ENCODE measurements at places on chromosomes 2 and 18.

GRCh38 chr18:8758466-8758865 lies 53.1 kb downstream of the MTCL1 start:
- no peak for DNase-seq

DNA sequence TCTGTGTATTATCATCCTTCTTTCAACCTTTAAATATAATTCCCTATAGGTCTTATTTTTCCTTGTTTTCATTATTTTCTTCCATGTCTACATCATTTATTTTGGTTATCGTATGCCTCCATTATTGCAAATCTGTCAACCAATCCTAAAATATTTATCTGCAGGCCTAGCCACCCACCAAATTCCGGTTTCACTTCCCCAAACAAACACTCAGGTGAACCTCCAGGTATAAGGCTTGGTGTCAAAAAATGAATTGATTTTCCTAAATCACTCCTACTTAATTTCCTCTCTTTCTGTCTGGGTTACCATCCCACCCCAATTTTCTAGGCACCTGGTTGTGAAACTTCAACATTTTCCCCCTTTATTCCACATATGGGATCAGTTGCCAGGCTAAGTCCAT lies 111.9 kb upstream of the LINC00305 start:
- no peak for DNase-seq

DNA sequence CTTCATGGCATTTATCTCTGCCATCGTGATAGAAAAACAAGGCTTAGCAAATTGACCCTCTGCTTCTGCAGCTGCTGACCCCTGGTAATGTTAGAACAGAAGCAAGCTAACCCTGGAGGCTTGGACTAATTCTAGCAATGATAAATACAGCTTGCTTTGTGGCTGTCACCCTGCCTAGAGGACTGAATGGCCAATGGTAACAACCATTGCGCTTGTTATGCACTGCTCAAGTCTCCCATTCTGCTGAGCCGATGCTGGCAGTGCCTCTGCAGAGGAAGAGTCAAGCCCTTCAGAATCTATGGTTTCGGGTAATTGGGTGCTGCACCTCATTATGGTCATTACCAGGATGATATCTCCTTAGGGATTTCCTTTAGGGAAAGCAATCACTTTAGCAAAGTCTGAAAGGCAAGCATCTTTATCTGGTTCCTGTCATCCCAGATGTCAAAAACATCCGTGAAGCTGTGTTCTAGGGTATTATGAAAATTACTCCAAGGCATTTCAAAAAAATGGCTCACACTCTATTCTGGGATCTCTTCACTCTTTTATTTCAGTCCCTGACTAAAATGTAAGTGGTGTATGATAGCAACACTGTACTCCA lies 186.8 kb upstream of the DLGAP1 start:
- DNase-seq, result no peak

- no peak for DNase-seq
These were observed 7.9 kb upstream of the CFAP36 start for GRCh38 chr2:55511508-55512124.

DNA sequence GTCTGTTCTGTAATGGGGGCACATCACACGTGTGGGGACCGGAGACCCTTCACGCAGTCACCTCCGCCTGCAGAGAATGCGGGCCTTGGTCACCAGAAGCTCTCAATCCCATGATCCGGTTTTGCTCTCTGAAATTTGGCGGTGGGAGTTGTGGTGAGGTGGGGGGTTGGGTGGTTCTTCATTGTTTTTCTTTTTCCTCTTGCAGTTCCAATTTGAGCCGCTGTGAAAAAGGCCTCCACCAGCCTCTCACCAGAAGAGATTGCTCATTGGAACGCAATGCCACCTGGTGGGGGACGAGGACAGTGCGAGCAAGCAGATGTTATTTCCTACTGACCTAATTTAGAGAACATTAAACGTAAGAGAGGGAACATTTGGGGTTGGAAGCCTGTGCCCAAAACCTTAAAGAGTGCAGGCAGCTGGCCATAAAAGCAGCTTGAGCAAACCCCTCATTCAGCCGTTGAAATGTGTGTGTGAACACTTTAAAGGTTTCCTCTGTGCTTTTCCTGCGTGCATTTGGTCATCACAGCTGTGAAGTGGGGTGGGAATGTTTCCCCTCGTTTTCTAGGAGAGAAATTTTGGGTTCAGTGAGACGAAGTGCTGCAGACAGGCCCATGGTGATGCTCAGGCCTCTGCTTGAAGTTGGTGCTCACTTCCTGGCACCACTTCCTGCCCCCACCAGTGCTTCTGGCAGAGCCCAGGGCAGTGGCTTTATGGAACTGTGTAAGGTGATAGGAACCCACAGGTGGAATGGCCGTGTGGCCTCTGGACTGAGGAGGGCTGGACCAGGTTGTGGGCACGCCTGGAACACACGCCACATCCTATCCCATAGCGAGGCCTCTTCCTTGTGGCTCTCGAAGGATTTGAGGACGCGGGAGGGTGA lies 61.7 kb downstream of the ZCCHC2 start:
- peak; percentile 32 for DNase-seq

GRCh38 chr2:202418511-202418910 lies 42.4 kb downstream of the BMPR2 start:
- no peak for DNase-seq

GRCh38 chr18:30487962-30488361 lies 554.6 kb downstream of the DSC3 start:
- no peak for DNase-seq

DNA sequence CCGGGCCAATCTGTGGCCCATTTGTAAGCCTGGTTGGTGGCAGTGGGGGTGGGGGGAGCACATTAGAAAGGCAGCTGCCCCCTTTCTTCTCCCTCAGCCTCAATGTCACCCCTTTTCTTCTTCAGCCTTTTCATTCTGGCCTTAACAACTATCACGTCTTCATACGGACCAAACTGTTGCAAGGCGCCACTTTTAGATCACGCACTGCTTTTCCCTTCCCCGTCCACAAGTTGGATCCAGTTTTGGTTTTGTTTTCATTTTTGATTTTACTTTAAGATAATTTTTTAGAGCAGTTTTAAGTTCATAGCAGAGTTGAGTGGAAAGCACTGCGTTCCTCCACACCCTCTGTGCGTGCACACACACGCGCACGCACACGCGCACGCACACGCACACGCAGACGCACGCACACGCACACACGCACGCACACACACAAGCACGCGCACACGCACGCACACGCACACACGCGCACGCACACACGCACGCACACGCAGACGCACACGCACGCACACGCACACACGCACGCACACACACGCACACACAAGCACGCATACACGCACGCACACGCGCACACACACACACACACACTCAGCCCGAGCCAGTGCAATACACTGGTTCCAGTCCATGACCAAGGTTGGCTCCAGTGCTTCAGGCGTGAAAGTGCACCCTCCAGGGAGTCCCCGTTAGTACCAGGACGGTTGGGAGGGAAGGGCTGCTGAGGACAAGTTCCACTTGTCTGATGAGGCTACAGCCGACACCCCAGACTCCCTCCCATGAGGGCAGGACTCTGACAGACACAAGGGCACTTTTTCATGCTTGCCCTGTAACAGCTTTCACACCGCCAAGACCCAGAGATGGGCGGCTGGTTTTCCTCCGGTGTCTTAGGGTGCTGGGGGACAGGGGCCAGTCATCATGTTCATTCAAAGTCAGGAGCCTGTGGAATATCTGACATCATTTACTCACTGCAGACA lies 22.4 kb downstream of the FBLN7 start:
- DNase-seq, result no peak

DNA sequence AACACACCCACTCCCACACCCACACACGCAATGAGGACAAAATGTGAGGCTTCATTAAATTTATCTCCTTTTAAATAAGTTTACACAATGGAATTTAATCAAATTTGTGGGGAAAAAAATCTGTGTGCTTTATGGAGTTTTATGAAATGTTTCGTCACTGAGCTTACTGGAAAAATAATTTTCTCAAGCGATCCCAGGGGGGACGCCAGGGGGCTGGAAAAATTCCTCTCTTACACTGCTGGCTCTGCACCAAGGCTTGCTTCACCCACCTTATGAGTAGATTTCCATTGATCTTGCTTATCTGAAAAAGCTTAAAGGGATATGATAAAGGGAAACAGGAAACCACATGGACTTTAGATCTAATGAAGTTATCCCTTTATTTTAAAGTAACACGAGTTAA lies 95.5 kb downstream of the CABYR start:
- DNase-seq, result no peak

- DNase-seq, result no peak
These were observed 18.0 kb downstream of the MAL start for GRCh38 chr2:95043300-95044093.

DNA sequence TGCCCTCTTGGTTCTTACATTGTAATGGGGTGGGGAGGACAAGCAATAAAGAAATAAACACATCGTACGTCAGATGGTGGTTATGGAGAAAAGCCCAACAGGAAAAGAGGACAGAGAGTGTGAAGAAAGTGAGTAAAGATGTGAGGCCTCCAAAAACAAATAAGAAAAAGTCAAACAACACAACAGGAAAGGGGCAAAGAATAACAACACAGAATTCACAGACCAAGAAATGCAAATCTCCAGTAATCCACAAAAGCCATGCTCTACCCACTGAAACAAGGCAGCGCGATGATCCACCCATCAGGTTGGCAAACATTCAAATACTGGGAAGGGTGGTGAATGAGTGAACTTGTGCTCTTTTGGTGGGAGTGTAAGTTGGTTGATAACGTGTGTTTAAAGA lies 16.7 kb upstream of the DUSP2 start:
- no peak for DNase-seq

DNA sequence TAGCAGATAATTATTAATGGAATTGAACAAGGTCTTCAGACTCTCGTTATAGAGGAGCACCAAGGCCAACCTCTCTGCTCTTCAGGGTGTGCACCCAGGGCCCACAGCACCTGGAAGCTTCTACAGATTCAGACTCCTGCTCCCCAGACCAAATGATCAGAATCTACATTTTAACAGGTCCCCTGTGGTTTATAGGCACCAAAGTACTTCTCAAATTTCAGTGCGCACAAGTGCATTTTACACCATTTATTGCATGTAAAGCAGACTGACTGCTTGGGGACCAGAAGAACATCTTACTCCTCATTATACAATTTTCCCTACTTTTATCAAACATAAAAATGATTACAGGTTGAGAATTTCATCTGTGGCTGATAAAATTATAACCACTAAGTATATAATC lies 163.9 kb downstream of the COL4A4 start:
- no peak for DNase-seq

GRCh38 chr2:135744760-135745314 lies 3.2 kb downstream of the UBXN4 start:
- DNase-seq, result no peak

GRCh38 chr18:55699233-55699765 lies 111.3 kb upstream of the TCF4 start:
- DNase-seq, result no peak

DNA sequence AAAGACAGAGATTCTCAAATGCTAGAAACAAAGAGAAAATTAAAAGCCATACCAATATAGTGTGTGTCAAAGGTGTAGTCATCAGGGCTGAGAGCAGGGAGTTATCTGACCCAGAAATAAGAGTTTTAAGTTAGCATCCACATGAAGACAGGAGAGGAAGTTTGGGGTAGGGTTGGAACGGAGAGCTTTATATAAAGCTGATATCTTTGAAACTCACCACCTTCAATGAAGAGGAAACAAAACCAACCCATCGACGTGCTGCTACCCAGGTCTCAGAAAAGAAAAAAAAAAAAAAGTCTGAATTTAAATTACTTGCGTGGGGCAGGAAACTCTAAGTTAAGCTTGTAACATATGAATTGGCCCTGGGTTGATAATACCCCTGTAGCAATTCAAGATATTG lies 42.4 kb downstream of the ARL4C start:
- DNase-seq, result no peak
